GM10248 (cell line): ENCODE measurements at places on chromosomes 13 and 19.

- no peak for DNase-seq
Observed at GRCh38 chr19:9453953-9454352, 18.6 kb upstream of the ZNF266 start.

DNA sequence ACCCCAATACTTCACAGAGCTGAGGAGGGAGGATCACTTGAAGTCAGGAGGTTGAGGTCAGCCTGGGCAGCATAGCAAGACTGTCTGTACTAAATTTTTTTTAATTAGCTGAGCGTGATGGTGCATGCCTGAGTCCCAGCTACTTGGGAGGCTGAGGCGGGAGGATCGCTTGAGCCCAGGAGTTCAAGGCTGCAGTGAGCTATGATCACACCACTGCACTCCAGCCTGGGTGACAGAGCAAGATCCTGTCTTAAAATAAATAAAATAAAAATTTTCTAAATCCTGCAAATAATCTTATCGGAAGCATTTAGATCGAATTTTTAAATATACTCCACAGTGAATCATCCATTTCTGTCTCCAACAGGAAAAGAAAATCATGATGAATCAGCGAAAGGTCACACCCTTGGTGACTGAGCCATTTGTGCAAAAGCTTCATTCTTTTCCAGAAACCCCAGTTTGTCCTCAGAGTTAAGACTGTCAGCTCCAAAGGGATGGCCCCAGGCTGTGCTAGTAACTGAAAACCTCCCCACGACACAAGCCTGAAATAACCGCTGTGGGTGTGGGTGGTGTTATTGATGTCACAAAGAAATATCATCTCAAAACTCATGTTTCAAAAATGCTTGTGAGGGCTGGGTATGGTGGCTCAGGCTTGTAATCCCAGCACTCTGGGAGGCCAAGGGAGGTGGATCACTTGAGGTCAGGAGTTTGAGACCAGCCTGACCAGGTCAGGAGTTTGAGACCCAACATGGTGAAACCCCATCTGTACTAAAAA lies 167.6 kb downstream of the PTPRS start:
- DNase-seq, result no peak

DNA sequence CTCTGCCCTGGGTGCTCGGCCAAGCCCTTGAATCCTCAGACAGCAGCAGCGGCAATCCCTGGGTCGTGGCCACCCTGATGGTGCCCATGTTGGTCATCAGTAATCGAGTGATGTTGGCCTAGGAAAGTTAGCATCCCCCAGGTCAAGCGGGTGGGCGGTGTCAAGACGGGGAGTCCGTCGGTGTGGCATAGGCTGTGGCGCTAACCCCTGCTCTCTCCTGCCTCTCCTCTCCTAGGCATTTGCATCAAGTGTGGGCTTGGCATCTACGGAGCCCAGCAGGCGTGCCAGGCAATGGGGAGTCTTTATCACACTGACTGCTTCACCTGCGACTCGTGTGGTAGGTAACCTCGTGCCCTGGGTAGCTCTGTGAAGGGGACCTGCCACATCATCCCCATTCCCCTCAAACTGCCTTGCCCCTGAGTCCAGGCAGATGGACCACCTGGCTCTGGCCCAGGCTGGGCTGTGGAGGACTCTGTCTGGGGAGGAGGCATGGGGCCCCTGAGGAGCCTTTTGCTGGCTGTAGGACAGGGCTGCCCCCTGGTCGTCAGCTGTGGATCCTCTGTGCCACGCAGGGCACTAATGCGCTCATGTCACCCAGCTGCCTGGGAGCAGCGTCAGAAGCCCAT lies 8.7 kb downstream of the WTIP start:
- peak; percentile 18 for DNase-seq

DNA sequence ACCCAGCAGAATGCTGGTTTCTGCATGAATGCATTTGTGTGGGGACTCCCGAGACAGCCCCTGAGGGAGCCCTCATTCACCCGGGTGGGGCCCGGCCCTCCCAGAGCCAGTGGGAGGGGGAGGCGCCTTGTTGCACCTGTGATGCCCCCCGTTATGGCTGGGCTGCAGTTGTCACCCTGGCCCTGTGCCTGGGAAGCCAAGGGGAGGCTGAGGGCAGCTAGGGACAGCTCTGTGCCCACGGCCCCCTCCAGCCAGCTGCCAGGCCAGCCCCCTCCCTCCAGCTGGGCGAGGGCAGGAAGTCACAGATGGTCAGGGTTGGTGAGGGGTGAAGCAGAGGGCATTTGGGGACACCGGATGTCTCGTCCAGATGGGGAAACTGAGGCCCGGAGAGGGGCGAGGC lies 26.1 kb downstream of the NFIC start:
- DNase-seq, result no peak

- DNase-seq, result no peak
Observed at GRCh38 chr13:44224450-44225149, 149.0 kb upstream of the SERP2 start.

DNA sequence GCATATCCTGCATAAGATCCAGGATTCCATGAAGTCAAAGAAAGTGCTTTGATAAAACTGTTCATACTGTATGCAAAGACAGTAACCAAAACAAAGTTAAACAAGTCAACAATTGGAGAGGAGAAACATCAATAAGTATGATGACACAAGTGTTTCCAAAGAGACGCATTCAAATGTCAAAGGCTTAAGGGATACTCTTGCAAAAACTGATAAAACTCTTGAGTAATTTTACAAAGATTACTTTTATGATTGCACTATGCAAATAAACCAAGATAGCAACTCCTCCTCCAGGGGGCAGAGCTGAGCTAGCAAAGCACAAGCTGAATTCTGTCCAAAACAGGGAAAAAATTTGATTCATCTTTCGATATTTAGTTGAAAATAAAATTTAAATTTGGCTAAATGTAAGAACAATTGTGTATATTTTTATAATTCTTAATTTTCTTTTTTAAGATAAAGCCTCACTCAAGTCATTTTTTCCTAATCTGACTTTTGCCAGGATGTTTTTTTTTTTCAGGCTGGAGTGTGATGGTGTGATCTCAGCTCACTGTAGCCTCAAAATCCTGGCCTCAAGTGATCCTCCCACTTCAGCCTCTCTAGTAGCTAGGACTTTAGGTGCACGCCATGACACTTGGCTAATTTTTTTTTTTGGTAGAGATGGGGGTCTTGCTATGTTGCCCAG lies 84.0 kb downstream of the MZT1 start:
- peak; percentile 37 for DNase-seq

DNA sequence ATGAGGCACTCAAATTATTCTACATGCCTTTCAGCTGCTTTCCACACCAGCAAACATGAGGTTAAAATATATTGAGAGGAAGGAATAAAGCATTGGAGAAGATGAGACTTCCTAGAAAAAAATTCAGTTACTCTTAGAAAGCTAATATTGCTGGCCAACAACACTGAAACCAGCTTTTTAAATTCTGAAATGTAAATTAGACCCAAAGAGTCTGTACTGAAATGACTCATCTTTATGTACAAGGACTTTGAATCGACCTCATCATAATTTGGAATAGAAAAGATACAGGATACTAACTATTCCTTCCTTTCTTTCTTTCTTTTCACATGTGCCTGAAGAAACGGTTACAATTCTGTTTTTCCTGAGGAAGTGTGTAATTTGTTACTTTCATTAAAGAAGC lies 6.5 kb upstream of the HSPH1 start:
- no peak for DNase-seq

GRCh38 chr13:91904597-91904996 lies 506.2 kb downstream of the GPC5 start:
- no peak for DNase-seq

DNA sequence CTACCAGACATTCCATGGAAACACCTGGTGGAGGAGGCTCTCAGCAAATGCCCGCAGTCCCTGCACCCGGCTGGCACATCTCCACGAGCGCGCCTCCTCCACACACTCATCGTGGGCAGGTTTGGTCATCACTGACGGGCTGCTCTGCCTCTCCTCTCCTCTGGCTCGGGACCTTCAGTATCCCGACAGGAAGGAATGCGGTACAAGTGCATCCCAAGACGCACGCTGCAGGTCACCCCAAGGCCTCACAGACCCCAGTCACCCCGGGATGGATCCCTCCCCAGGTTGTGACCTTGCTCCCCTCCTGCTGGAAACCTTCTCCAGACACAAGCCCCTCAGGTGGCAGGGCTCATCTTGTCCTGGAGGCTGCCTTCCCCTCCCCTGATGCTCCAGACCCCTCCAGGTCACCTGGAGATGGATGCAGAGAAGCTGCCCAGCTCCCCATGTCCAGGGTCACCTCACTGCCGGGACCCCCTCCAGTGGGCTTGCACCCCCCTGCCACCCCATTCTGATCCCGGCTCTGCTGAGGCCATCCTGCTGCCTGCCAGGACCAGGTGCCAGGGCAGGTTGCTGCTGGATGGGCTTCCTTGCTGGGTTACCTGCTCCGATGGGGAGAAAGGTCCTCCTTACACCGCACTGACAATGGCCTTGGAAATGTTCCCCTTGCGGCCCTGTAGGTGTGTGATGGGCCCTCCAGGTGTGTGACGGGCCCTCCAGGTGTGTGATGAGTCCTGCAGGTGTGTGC lies 29.9 kb downstream of the C13orf46 start:
- no peak for DNase-seq

DNA sequence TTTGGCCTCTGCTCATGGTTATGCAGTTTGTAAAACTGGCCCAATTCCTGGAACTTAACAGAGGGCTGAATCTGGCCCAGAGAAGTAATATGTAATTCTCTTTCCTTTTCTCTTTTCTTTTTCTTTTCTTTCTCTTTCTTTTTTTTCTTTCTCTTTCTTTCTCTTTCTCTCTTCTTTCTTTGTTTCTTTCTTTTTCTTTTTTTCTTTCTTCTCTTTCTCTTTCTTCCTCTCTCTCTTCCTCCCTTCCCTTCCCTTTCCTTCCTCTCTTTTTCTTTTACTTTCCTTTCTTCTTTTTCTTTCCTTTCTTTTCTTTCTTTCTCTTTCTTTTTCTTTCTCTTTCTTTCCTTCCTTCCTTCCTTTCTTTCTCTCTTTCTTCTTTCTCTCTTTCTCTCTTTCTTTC lies 88.8 kb upstream of the SLITRK5 start:
- no peak for DNase-seq

- DNase-seq, result no peak
Observed at GRCh38 chr19:42531313-42531712, 3.0 kb upstream of the CEACAM1 start.

DNA sequence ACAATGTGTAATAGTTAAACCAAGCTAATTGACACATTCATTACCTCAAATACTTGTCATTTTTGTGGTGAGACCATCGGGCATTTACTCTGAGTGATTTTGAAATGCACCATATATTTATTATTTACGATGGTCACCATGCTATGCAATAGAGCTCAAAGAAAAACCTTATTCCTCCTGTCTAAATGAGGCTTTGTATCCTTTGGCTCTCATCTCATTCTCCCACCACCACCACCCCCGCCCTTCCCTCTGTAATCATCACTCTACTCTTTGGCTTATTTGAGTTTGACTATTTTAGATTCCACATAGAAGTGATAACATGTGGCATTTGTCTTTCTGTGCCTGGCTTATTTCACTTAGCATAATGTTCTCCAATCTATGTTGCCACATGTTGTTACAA lies 124.9 kb downstream of the CYSLTR2 start:
- no peak for DNase-seq

DNA sequence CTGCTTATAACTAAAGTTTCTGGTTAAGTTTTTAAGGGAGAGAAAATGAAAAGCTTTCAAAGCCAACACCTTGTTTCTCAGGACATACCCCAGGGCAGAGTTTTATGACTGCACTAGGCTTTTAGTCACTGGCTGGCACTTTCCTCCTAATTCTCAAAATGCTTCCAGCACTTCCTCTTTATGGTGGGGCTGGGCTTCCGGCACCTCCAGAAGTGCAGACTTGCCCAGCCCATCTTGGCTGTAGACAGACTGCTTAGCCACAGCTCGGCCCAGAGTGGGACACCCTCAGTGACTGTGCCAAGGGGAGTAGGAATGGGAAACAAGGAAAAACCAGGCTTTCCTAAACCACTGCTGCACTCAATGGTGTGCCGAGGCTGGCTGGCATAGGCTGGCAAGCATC lies 23.2 kb upstream of the GTF3A start:
- no peak for DNase-seq

- no peak for DNase-seq
Observed at GRCh38 chr13:67232384-67232783, 2.2 kb upstream of the PCDH9 start.

DNA sequence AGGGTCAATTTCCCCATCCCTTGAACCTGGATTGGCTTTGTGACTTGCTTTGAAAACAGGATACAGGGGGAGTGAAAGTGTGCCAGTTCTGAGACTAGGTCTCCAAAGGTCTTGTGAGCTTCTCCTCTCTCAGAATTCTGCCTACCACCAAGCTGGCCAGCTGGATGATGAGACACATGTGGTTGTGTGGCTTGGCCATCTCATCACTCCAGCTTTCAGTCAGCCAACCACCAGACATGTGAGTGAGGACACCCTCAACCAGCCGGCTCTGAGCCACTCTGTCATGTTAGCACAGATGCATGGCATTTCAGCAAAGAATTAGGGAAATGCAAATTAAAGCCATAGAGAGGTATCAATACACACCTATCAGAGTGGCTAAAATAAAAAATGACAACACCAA lies 29.5 kb downstream of the ENOX1 start:
- DNase-seq, result no peak

GRCh38 chr19:35262101-35262761 lies 6.5 kb upstream of the USF2 start:
- DNase-seq, result peak; percentile 8

DNA sequence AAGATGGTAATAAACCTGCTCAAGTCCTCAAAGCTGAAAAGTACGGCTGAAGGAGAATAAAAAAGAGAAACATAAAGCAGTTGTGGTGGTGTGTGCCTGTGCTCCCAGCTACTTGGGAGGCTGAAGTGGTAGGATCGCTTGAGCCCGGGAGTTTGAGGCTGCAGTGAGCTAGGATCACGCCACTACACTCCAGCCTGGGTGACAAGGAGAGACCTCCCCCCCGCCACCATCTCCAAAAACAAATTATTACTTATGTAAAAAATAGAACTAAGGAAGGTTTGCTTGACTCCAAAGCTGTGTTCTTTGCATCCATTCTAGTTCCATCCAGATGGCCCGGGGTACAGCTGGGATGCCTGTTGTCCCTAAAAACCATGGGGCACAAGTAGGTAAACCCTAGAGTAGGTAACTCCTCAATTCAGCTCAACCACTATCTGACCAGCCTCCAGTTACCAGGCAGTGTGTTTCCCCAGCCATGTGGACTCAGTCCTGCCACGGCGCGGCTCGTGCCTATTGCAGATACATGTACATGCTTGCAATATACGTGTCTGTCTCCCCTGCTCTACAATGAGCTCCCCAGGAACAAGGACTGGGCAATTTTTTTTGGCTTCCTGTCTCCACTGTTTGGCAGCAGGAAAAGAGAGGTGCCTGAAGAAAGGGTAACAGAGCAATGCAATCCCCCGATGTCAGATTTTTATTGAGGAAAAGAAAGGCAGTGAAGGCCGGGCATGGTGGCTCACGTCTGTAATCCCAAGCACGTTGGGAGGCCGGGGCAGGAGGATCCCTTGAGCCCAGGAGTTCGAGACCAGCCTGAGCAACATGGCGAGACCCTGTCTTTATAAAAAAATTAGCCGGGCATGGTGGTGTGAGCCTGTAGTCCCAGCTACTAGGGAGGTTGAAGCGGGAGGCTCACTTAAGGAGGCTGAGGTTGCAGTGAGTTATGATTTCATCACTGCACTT lies 101.3 kb downstream of the GNG7 start:
- DNase-seq, result no peak

- peak; percentile 55 for DNase-seq
Observed at GRCh38 chr13:113489549-113490495, 689 bp downstream of the DCUN1D2 start.
